ENCODE measurements at places on chromosomes 5 and 9.

- DNase-seq = no peak
These were observed 1036.4 kb downstream of the NR2F1-AS1 start for GRCh38 chr5:92544596-92544995.

DNA sequence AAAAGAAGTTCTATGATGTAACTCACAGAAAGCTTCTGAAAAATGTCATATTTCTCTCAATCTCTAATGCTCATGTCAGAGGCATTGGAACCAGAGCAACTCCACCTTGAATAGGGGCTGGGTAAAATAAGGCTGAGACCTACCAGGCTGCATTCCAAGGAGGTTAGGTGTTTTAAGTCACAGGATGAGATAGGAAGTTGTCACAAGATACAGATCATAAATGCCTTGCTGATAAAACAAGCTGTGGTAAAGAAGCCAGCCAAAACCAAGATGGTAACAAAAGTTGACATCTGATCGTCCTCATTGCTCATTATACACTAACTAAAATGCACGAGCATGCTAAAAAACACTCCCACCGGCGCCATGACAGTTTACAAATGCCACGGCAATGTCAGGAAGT is 411.1 kb upstream of the GRIA1 start:
- no peak for DNase-seq

- no peak for DNase-seq
These were observed 41.4 kb downstream of the AUH start for GRCh38 chr9:91320299-91320698.

DNA sequence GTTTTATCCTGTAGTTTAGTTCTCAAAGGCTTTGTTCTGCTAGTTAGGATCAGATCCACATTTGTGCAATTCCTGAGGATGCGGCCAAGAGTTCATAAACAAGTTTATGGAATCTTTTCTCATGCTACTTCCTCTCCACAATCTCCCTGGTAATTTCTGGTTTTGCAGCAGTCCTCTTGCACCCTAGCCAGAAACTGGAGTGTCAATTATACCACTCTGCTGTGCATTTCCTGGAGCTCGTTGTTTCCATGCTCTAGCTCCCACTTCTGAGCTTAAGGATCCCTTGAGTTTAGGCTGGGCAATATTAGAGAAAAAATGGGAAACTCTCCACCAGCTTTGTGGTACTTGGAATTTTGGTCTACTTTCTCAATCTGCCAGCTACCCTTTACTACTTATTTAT is 474.7 kb downstream of the DIRAS2 start:
- DNase-seq = no peak

- DNase-seq = no peak
These were observed 130.8 kb upstream of the IRX4 start for GRCh38 chr5:2013301-2014057.

GRCh38 chr9:31347082-31347617 is 1037.3 kb upstream of the ACO1 start:
- no peak for DNase-seq

DNA sequence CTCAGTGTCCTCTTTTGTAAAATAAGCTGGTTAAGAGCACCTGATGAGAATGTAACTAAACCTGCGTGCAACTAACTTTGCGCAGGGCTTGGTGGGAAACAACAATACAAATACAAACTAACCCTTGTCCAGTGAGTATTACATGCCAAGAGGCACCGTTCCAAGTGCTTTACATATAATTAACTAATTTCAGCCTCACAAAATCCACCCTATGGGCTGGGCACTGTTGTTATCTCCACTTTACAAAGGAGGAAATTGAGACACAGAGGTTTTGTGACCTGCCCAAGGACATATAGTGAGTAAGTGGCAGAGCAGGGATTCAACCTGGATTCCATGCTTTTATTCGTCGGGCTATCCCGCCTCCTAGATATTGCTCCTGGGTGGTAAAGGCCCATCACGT is 26.2 kb upstream of the TNIP1 start:
- no peak for DNase-seq

DNA sequence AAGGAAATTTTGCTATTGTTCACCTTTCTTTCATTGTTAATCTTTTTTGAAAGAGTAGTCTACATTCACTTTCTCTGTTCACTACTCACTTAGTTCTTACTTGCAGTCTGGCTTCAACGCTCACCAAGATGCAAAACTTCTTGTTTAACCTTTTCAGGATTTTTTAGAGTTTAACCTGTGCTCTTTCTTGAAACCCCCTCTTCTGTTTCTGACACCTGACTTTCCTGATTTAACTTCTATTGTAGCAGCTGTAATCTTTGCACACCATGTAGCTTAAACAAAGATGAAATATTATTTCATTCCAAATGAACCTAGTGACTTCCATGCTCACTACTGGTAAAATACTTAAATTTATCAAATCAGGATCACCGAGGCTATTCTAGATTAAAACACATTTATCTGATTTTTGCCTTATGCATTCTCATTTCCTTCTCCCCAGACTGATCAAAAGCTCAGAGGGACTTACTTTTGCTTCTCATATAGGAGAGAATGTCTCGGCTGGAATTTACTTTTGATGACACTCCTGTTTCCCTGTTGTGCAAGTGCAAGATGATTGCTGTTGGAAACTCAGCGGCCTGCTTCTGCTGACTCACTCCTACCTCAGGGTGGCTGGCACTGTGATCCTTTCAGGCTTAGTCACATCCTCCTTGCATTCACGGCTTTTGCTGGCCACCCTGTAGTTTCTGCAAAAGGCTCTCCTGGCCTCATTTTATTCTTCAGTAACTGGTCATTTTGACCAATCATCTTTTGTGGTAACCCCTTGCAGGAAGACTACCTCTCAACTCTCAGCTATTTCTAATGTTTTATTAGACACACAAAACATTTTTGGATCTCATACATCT is 109.3 kb upstream of the IFNE start:
- DNase-seq = no peak

GRCh38 chr9:84838879-84839278 is 169.3 kb downstream of the NTRK2 start:
- no peak for DNase-seq
